ENCODE measurements at places on chromosomes 12 and 14. TPM values are rescaled to one million over a fixed set of nuclear protein-coding genes. Genes with fewer than 3 reads are reported as not detected.

The PITPNM2 gene
- 16.3 TPM for total RNA-seq

The NUP37 gene
- 42.8 TPM for total RNA-seq

The GPR137C gene
- 0.58 TPM for total RNA-seq

The ZBTB42 gene
- total RNA-seq = 3.2 TPM

The BCL11B gene
- total RNA-seq = under 0.01 TPM

The MYH6 gene
- total RNA-seq = not detected

The APOF gene
- total RNA-seq = not detected

The SPIC gene
- total RNA-seq = not detected

The RIPK3 gene
- 2.9 TPM for total RNA-seq

The COQ5 gene
- total RNA-seq = 46.1 TPM

The CMAS gene
- 24.0 TPM for total RNA-seq

The CAPS2 gene
- total RNA-seq = 10.4 TPM

The JAG2 gene
- 1.6 TPM for total RNA-seq

The ATF7 gene
- 10.1 TPM for total RNA-seq

The CD9 gene
- 475 TPM for total RNA-seq

The SLCO1B1 gene
- total RNA-seq = not detected

The LALBA gene
- total RNA-seq = not detected

The CYP27B1 gene
- 0.15 TPM for total RNA-seq

The CLEC2D gene
- total RNA-seq = 4.1 TPM

The MANSC4 gene
- not detected for total RNA-seq

The RAPGEF3 gene
- total RNA-seq = 6.8 TPM

The AVPR1A gene
- not detected for total RNA-seq

The GRIP1 gene
- not detected for total RNA-seq

The PSME1 gene
- 132 TPM for total RNA-seq

The VRTN gene
- total RNA-seq = not detected

The METTL17 gene
- 59.8 TPM for total RNA-seq

The TAS2R30 gene
- total RNA-seq = 3.6 TPM

The PTPN21 gene
- 10.3 TPM for total RNA-seq

The CLEC9A gene
- total RNA-seq = not detected

The ETFBKMT gene
- 3.5 TPM for total RNA-seq

The ASCL1 gene
- not detected for total RNA-seq
